T-helper 9 cell (primary cell): ENCODE measurements at places on chromosomes 4 and X.

DNA sequence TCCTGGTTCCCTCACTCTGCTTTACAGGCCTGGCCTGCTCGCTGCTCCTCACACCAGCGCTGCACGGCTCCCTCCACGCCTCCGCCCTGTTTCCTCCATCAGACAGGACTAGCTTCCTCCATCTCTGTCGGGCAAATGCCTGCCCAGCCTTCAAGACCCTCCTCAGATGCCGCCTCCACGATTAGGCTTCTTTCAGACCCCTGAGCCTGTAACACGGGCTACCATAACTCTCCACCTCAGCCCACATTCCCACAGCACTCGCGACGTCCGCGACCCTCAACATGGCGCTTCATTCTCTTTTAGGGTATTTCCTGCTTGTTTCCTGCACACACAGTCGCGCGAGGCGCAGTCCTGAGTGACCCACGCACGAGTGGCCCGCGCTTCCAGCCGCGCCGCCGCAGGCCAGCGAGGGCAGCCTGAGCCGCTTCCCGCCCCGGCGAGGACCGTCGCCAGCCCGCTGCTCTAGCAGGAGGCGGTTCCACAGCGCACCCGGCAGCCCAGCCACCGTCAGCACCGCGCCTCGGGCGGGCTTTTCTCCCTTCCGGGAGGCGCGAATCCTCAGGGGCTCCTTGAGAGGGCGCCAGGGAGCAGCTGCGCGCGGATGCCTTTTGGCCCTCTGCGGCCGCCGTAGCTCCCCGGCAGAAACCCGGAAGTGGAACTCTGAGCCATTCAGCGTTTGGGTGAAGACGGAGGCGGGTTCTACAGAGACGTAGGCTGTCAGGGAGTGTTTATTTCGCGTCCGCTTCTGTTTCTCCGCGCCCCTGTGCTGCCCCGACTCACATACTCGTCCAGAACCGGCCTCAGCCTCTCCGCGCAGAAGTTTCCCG, at the start of gene FRG1:
Gene FRG1, plus strand, starts transcription at position 695 of the 827 bp plus-strand sequence. CDS start 138 bp downstream, outside the sequence.
- peak; percentile 98 for DNase-seq

GRCh38 chr4:169582706-169583105, 29.7 kb downstream of the NEK1 start:
- DNase-seq: no peak

GRCh38 chr4:89136525-89136924, 25.2 kb downstream of the TIGD2 start:
- DNase-seq: no peak

DNA sequence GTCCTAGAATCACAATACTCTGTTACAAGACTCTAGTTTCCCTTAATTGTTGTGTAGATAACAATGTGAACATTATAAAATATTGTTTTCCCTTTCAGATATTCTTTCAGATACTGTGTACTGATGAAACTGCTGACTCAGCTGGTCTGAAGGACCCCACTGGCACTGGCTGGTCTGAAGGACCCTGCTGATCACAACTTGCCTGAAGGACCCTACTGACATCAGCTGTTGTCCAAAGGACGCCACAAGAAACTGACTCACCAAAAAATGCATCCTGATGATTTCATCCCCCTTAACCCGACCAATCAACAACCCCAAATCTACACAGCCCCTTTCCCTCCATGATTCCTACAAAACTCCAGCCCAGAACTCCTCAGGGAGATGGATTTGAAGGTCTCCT, 258.8 kb upstream of the GNPDA2 start:
- DNase-seq: no peak

DNA sequence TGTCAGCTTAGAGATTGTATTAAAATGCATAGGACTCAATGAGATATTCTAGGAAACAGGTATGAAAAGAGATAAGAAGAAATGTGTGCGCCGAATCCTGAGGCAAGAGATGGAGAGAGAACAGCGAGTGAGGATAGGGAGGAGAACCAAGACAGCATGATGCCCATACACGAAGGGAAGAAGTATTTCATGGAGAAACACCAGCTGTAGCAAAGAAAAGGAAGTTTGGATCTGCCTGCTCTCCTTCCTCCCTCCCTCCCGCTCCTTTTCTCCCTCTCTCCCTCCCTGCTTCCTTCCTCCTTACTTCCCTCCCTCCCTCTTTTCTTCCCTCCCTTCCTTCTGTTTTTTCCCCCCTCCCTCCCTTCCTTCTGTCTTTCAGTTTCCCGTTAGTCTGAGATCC, 318.6 kb upstream of the TAPT1 start:
- no peak for DNase-seq

GRCh38 chr4:104420766-104421165, 73.9 kb downstream of the CXXC4 start:
- no peak for DNase-seq

DNA sequence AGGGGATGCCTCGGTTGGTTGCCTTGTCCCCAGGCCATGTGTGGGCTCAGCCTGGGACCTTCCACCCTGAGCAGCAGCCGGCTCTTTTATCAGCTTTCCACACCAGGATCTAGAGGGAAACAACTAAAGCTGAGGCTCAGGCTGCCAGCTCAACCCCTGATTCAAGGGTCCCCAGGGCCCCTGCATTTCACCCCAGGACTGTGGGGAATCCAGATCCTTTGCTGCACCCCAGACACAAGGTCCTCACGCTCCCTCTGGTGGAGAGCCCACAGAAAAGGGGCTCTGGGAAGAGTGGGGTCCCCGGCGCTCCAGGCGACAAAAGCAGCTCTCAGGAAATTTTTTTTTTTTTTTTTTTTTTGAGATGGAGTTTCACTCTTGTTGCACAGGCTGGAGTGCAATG, 64.3 kb downstream of the ZFYVE28 start:
- DNase-seq: peak; percentile 15

- no peak for DNase-seq
Observed at GRCh38 chr4:10395971-10396580, 61.1 kb downstream of the ZNF518B start.

DNA sequence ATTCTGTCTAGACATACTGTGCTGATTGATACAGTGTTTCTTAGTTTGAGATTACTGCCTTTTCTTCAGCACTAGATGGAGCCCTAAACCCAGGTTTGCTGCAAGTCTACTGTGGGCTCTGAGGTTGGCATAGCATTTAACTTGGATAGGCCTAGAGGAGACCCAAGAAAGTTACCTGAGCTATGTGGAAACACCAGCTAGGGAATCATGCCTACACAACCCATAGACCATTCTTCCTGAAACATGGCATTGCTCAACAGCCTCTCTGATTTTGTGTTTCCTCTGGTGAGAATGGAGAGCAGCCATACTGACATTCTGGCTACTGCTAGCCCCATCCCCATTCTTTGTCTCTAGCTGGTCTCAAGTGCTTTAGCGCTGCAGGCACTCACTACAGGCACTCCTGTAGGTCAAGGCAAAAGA, 287.7 kb upstream of the PCDH18 start:
- no peak for DNase-seq

DNA sequence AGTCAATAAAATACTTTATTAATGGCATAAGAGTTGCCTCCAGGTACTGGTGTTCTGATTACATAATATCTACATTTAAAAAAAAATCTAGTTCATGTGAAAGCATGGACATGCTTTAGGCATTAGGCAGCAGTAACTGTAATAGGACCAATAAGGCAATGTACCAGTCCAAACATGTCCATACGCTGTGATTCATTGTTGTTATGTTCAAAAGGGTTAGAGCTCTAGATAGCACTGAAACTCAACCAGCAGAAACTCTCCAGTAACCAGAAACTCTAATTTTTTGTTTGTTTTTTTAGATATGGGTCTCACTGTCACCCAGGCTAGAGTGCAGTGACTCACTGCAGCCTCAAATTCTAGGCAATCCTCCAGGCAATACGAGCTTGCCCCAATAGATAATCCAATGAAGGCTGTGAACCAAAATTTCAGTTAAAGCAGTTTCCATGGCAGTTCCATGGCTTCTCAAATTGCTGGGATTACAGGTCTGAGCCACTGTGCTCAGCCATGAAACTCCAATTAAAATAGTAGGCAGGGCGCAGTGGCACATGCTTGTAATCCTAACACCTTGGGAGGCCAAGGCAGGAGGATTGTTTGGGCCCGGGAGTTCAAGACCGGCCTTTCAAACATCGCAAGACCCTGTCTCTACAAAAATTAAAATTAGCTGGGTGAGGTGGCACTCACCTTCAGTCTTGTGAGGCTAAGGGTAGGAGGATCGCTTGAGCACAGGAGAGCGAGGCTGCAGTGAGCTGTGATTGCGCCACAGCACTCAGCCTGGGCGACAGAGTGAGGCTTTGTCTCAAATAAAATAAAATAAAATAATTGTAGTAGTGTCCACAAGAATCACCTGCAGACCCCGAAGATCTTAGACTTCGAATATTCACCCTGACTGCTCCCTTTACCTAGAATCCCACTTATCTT, 36.3 kb downstream of the MGARP start:
- DNase-seq: no peak

DNA sequence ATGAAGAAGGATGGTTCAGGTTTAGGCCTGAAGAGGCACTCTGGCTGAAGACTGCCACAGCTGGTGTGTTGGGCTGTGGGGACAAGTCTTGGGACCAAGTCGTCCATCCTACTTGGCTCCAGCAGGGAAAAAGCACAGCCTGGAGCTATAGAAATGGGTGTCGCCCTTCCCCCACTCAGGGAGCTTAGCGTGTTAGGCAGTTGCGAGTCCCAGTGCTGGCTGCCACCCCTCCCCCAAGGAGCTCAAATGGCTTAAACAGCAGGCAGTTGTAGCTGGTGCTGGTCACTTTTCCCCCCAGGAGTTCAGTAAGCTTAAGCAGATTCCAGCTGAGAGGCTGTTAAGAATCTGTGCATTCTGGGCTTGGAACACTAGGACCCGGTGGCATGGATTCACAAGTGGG, 319.5 kb upstream of the POF1B start:
- DNase-seq: no peak

- no peak for DNase-seq
Observed at GRCh38 chr4:96092151-96092705, 252.3 kb downstream of the PDHA2 start.

DNA sequence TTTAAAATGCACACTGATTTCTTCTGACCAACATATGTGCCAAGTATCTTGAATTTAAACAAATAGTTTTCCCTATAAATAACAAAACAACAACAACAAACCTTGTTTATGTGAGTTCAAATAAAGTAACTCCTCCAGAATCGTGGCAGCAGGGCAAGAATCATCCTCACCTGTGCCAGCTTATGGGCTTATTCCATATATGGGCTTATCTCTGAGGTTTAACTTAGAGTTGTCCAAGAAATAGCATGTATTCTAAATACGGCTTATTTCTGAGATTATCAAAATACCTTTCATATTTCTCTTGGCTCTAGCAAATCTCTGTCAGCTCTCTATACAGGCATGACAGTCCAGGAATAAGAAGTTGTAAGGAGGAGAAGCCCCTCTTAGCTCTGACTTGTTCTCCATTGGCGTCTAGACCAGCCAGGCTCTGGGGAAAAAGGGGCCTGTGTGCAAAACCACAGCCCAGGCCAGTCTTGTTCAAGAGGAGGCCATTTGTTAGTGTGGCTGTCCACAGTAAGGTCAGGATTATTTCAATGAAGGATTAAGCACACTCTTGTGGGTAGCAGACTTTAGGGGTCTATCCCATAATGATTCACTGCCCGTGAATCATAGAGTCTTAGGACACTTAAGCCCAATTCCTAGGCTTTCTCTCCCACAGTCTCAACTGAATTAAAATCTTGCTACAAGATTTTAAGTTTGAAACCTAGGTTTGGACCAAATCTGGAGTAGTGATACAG, 63.2 kb downstream of the FRAS1 start:
- no peak for DNase-seq

GRCh38 chrX:35826503-35826902, 28.4 kb downstream of the MAGEB16 start:
- DNase-seq: no peak

DNA sequence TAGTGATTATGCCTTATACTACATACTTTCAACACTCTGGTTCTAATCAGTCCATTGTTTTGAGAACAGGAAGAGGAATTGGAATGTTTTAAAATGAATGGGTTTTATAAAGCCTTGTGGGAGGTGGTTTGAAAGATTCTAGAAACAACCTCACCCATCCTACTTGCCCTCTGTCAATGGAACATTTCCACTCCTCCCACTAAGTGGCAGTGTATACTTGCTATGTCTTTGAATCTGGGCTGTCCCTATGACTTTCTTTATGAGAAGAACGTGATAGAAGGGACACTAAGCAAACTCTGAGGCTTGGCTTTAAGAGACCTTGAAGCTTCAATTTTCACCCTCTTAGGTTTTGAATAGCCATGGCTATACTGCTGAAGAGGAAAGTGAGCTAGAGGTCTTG, 611.2 kb downstream of the PPP4R3C start:
- no peak for DNase-seq

DNA sequence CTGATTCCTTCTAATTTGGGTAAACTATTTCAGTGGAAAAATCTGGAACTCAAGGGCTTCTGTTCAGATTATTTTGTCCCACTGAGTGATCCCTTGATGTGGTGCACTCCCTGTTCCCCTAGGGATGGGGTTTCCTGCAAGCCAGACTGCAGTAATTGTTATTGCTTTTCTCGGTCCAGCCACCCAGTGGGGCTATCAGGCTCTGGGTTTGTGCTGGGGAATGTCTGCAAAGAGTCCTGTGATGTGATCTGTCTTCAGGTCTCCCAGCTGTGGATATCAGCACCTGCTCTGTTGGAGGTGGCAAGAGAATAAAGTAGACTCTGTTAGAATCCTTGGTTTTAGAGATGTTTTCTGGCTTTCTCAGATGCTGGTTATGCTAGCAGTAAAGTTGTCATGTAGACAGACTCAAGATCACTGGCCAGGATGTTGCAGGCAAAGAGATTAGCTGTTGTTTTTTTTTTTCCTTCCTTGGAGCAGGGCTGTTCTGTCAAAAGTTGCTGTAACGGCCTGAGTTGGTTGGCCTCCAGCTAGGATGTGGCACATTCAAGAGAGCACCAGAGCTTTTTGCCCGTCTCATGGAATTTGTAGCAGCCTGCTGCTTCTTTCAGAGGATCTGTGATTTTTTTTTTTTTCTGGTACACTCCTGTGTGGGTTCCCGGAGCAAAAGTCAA, 1314.0 kb downstream of the PCDH19 start:
- DNase-seq: no peak

DNA sequence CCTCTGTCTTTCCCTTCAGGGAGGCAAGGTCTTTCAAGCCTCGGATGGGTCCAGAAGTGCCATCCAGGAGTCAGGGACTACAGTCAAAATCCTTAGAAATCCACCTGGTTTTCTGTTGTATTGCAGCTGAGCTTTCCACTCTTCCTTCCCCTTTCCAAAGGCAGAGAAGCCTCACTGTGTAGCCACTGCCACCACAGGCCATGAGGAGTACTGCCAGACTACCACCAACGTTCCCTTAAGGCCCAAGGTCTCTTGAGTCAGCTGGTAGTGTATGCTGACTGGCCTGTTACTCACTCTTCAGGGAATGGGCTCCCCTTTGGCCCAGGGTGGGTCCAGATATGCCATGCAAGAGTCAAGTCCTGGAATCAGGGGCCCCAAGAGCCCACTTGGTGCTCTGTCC, 1454.1 kb downstream of the PCDH19 start:
- no peak for DNase-seq
